Eye (tissue), 1 donor: ENCODE measurements at places on chromosomes 1 and 21.

DNA sequence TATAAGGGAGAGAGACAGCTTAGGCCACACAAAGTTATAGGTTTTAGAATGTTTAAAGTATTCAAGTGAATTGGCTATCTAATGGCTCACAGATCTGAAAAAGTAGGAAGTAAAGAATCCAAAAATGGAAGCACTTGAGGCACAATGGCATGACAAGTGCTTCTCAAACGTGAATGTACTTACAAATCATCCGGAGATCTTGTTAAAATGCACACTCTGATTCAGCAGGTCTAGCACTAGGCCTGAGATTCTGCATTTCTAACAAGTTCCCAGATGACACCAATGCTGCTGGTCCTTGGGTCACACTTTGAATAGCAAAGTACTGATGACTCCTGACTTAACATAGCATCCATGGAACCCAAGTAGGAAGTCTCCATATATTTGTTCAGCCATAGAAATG is 20.9 kb upstream of the AGL start:
- DNase-seq: no peak

GRCh38 chr1:113128116-113128515 is 55.1 kb downstream of the LRIG2 start:
- no peak for DNase-seq

DNA sequence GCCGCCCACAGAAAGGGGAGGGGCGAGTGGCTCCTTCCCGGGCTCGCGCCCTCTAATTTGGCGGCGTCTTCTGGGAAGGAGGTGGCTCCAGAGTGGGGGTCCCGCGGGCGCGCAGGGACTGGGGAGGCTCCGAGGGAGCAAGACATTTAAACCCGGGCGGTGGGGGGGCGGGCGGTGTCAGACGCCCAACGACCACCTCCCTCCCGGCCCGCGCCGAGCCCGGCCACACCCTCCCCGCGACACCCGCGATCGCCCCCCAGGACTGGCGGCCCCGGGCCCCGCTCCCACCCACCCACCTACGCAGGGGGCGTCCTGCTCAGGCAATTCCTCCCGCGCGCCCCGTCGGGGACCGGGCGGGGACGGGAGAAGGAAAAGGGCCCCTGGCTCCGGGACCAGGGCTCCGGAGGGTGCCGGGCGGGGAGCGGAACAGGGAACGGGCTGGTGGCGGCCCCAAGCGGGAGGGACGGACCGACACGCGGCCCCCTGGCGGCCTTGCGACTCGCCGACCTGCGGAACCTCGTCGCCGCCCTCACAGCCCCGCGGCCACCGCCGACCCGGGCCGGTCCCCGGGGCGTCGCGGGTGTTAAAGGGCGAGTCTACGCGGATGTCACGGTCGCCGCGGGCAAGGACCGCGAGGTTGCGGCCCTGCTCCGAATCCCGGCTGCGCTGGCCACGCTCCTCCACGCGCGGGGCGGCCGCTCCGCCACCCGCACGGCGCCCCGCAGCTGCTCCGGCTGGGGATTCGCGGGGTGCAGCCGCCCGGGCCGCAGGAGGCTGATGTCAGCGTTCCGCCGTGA is 94.0 kb upstream of the FMN2 start:
- peak; percentile 50 for DNase-seq

- DNase-seq: no peak
These were observed 4.8 kb upstream of the DDX20 start for GRCh38 chr1:111750856-111751255.

DNA sequence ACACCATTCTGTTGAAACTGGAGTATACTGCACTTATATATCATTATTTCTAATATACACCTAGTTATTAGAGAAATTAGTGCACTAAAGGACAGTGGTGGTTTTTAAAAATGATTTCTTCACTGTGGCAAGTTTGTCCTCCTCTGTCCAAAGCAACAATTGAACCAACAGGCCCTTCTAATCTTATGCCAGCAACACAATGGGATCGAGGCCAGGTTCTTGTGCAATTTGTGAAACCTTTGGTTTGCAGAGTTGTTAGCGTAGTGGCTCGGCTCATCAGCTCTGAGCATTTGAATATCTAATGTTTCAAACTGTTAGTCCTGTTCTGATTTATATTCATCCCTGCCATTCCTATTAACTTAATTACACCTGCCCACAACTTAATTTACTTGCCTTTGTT is 9.9 kb upstream of the LRRC39 start:
- DNase-seq: no peak

DNA sequence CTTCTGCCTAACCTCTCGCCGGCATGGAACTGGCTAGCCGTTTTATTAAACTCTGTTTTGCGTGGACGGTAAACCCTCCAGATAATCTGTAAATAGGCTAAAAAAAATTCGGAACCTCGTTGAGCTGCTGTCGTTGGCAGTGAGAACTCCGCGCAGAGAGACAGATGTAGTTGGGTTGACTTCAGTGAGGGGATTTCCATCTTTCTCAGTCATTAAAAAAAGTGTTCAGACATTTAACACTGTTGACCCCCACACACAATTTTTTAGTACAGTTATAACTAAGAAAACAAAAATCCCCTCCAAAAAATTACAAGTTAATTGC is 464 bp downstream of the PARK7 start:
- no peak for DNase-seq

GRCh38 chr1:12730156-12730555 is 14.2 kb downstream of the AADACL3 start:
- DNase-seq: no peak

GRCh38 chr1:112634367-112634766 is 14.7 kb downstream of the CAPZA1 start:
- DNase-seq: no peak

GRCh38 chr1:71582673-71583072 is 501.8 kb upstream of the ZRANB2 start:
- no peak for DNase-seq

- DNase-seq: peak; percentile 74
These were observed at the start of gene ZBTB7B for GRCh38 chr1:155002464-155003226. ZBTB7B (plus strand) TSS chr1:155002802; CDS start chr1:155014661, 11,859 bp downstream.

DNA sequence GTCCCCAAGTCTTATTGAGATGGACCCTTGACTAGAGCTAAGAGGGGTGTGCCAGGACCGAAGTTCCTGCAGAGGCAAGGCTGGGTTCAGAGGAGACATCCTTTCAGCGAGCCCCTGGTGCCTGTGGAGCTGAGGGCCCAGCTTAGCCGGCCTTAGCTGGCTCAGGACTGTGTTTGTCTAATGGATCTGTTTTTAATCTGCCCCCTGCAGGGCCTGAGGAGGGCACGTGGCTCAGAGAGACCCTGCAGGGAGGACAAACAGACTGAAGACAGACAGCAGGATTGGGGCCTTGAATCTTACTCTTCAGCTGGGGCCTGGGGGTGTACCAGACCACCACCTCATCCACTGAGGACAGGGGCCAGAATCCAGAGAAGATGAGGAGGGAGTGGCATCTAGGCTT is 1.6 kb downstream of the CRABP2 start:
- DNase-seq: peak; percentile 53

- DNase-seq: no peak
These were observed 12.6 kb upstream of the PCBP3 start for GRCh38 chr21:45630876-45631275.

GRCh38 chr1:54888080-54888733 is 1.2 kb upstream of the DHCR24 start:
- peak; percentile 11 for DNase-seq

DNA sequence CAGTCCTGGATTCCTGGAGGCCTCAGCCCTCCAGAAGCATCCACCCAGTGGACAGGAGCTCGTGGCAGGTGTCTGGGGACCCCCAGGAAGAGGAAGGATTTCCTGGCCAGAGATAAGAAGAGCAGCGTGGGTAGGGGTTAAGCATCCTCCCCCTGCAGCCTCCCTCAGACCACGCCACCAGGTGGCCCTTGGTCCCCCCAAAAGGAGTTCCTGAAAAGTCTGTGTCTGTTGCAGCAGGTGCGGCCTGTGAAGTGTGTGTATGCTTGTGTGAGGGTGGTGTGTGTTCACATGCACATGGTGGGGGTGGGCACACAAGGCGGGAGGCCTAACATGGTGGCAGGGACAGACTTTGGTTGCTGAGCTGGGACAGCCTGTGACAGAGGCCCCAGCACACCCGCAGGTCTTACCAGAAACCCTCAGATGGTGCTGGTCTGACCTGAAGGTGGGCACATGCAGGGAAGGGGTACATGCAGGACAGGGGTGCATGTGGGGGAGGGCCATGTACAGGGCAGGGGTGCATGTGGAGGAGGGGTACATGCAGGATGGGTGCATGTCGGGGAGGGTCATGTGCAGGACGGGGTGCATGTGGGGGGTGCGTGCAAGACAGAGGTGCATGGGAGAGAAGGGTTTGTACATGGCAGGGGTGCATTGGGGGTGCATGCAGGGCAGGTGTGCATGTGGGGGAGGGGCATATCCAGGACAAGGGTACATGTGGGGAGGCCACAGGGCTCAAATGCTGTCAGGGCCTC is 18.2 kb upstream of the RUNX3 start:
- no peak for DNase-seq
